ENCODE measurements at places on chromosomes 16 and 17. TPM values are rescaled to one million over a fixed set of nuclear protein-coding genes. Genes with fewer than 3 reads are reported as not detected.

- no peak for DNase-seq
Observed at GRCh38 chr16:23486480-23486879, 23.8 kb downstream of the GGA2 start.

Gene KRTAP2-2
- not detected for total RNA-seq

Gene CTRB1
- 0.39 TPM for total RNA-seq

DNA sequence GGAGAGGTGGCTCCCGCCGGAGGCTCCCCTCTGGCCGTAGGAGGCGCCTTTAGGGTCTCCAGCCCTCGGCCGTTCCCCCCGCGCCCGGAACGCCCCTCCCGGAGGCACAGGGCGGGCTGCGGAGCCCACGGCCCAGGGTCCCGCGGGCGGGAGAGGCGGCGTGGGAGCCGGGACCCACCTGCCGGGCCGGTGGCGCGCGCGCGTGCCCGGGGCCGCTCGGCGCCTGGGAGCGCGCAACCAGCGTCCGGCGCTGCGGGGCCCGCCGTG, at the start of gene MIF4GD:
Gene MIF4GD (minus strand): TSS at position 266 of the 267 bp plus-strand sequence. CDS start 1,036 bp downstream, outside the sequence.
- DNase-seq: no peak

Gene CACNG3
- not detected for total RNA-seq

GRCh38 chr17:71872843-71873485, 247.9 kb upstream of the SOX9 start:
- DNase-seq: no peak

Gene TRPV3
- total RNA-seq: 2.1 TPM

Gene TBC1D26
- not detected for total RNA-seq

Gene C16orf74
- total RNA-seq: 2.3 TPM

Gene G6PC1
- not detected for total RNA-seq

Gene C17orf67
- 0.92 TPM for total RNA-seq

Gene GPR142
- total RNA-seq: 0.15 TPM

DNA sequence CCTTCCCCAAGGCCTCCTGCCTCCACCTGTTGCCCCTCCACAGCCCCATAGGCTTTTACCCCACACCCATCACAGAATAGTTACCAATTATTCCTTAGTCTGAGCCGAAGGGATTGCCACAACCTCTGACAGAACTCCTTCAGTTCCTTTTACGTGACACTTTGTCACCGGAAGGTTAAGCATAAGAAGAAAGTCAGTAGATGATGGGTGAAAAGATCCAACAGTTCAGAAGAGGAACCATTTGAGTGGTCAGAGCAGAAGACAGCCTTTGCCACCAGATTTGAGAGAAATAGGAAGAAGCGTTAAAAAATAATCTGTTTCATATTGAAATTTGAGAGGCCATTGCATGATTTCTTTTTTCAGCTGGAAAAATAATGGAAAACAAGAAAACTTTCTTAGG, 1.2 kb downstream of the SRR start:
- no peak for DNase-seq

DNA sequence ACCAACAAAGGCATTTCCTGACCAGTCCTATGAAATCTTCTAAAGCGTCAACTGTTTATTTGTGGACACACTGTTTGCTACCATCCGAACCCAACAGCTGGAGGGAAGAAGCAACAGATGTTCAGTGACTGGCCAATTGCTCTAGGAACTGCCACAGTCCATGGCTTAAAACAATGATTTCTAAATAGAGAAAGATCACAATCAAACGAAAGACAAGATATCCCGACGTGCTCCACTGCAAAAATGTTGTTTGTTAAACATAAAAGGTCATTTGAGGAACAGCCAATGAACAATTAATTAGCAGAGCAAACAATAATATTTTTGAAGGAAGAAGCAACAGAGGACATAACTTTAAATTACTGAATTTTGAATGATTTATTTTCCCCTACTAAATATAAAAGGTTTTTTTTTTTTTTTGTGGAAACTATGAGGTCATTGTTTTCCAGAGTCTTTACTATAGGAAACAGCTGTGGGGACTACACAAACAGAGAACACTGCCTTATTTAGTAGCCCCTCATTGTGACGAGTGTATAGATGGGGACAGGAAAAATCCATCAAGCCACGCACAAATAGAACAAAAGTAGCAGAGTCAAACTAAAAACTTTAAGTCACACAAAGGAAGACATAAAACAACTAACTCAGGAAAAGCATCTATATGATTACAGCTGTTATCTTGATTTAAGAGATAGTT, 17.2 kb downstream of the USP31 start:
- no peak for DNase-seq

GRCh38 chr17:17528696-17529652, 32.8 kb upstream of the RASD1 start:
- DNase-seq: peak; percentile 24

DNA sequence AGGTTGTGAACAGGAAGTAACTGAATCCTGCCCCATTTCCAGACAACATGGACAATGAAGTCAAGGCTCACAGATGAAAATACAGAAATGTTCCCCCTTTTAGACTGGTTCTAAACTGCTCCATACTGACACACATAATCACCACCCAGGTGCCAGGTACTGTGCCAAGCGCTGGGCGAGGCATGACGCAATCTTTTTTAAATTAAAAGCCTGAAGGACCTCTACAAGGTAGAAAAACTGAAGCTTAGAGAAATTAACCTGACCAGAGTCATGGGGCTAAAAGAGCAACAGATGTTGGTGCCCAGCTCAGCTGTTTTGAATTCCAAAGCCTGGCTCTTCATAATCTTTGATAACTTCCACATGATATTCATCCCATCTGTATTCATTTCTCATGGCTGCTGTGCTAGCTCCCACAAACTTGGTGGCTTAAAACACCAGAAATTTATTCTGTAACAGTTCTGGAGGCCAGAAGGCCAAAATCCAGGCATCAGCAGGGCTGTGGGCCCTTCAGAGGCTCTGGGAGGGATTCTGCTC, 4.9 kb upstream of the RAB11FIP4 start:
- no peak for DNase-seq

Gene PRRT2
- 3.0 TPM for total RNA-seq

GRCh38 chr16:89993971-89994370, 25.3 kb downstream of the DBNDD1 start:
- DNase-seq: no peak

- DNase-seq: no peak
Observed at GRCh38 chr16:48052731-48053417, 102.9 kb downstream of the ABCC12 start.

Gene TAC4
- total RNA-seq: not detected

Gene GEMIN4
- total RNA-seq: 11.8 TPM

Gene CCL13
- total RNA-seq: 6.4 TPM

DNA sequence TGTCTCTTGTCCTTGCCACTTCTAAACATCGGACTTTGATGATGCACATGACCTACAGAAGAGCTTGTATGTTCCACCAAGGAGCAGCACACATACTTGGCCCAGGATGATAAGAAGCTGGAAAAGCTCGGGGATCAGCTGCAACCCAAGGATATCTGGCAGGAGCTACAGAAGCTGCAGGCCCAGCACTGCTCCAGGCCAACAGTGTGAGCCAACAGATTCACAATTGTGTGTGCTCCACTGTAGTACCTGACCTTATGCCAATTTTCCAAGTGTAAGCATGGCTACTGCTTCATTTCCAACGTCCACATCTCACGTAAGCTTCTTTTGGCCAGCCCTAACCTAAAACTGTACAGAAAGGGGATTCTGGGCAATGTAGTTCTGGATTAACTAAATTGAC, 83.4 kb downstream of the COX10 start:
- peak; percentile 22 for DNase-seq

Gene ZG16
- not detected for total RNA-seq

- no peak for DNase-seq
Observed at GRCh38 chr16:81673432-81673831, 105.7 kb upstream of the PLCG2 start.

- no peak for DNase-seq
Observed at GRCh38 chr17:55198690-55199370, 65.9 kb upstream of the HLF start.

GRCh38 chr16:73565263-73565662, 517.3 kb upstream of the ZFHX3 start:
- no peak for DNase-seq

DNA sequence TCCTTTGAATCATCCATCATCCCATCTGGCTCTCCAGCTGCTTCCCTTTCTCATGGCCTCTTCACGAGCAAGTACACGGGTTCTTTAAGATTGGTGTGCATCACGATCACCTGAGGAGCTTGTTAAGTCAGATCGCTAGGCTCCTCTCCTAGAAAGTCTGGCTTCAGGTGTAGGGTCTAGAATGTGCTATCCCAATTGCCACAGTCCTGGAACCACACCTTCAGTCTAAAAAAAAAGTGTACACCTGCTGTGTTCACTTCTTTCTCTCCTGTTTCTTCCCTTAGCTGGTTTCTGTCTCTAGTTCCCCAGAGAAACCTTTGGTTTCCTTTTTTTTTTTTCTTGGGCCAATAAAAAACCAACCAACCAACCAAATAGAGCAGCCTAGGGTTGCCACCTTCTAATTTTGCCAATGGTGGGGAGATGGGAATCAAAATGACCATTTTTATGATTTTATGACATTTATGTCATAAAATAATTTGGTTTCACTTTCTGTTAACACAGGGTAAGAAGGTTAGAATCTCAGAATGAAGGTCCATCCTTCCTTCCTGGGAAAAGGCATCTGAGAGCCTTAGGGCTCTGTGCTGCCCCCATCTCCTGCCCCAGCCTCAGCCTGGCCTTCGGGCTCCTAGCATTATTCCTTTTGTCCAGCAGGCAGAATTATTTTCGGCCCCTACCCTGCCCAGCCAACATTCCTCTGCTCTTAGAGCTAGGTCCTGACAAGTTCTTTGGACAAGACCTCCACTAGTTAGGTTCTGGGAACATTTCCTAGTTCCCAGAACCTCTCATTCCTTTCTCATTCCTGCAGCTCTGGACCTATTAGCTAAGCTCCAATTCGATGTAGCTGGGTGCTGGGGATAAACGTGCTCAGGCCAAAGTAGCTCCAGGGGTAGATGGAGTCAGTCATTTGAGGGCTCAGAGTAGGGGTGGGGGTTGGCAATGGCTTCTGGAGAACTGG, 1.9 kb upstream of the GGT6 start:
- DNase-seq: no peak

GRCh38 chr17:77178563-77178962, 37.8 kb downstream of the SEC14L1 start:
- no peak for DNase-seq

DNA sequence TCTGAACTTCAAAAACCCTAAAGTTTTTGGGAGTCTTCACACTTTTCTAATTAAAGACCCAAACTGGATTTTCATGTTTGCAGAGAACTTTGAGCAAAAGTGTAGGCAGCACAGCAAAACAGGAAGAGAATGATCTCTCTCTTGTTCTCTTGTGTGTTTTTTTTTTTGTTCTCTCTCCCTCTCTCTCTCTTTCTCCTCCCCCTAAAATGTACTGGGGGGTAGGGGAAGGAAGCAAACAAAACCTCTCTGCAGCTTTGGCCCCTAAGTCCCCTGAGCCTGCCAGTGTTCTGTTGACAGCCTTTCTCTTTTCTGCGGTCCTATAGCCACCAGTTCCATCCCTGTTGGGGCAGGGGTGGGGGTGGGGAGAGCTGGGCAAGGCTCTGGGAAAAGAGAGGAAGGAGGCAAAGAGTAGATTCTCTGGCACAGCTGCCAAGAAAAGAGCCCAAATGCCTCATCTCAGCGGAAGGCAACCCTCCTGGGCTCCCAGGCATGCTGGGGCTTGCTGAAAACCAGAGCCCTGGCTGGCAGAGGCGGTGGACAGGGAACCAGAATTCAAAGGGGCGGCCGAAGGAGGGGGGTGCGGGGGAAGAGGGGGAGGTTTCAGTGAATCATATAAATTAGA, 295.3 kb downstream of the SOX9 start:
- DNase-seq: no peak

DNA sequence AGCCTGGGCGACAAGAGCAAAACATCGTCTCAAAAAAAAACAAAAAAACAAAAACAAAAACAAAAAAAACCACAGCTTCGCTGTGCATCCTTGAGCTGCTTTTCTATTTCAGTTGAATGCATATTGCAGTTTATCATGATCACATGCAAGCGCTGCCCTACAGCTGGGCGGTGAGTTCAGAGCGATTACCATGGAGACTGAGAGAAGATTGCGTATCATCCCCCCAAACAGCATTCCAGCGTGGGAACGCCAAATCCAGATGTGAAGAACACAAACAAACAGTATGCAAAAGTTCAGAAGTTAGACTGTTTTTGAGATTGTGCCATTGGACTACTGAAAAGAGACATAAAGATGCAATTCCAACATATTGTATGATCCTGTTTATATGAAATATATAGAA, 15.1 kb upstream of the SLC52A1 start:
- DNase-seq: no peak

Gene SCARF1
- 10.7 TPM for total RNA-seq

GRCh38 chr17:53516636-53517035, 306.1 kb upstream of the KIF2B start:
- no peak for DNase-seq

Data from left cardiac atrium (tissue), 4 donors.